ENCODE measurements at places on chromosomes 6 and 20.

DNA sequence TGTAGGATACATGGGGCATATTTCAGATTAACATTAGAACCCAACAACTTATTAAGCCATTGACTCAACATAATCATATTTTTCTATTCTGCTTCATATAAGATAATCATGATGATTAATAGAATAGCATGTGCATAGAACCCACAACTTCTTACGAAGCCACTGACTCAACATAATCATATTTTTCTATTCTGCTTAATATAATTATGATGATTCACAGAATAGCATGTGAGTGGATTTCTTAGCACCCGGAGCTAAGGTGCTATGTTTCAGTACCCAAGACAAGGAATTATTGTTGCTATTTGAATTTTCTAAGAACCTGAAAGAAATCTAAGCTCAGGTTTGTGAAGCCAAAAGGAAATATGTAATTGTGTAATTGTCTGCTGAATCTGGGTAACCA lies 96.8 kb downstream of the TENT5A start:
- DNase-seq = no peak

GRCh38 chr6:21769968-21770367 lies 176.4 kb downstream of the SOX4 start:
- DNase-seq = no peak

DNA sequence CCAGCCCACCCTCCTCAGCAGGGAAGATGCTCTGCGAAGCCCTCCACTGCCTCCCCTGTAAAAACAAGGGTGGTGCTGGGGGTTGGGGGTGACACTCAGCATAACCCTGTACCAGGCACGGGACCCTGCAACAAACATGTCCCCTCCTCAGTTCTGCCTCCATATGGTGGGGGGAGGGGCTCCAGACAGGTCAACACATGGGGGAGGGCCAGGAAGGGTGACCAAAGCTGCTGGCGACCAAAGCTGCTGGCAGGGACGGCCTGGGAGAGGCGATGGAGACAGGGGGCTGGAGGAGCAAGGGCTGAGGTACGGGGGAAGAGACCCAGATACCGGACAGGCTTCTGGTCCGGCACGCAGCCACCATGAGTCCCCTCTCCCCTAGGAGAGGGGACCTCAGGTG lies 123.2 kb downstream of the TAF4 start:
- DNase-seq = no peak

DNA sequence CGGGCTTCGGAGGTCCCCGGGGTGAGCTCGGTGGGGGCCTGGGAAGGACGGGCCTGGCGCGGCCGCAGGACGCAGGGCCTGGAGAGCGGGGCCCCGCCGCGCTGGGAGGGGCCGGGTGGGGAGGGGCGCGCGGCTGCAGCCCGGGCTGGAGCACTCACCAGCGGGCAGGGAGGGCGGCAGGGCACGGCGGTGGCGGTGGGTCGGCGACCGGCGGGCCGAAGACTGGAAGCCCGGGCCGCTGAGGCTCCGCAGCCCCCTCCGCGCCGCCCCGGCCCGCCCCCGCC lies at the start of gene GATA5:
TSS of gene GATA5 (minus strand) at position 224 of the 284 bp plus-strand sequence. CDS start 474 bp downstream, outside the sequence.
- no peak for DNase-seq

DNA sequence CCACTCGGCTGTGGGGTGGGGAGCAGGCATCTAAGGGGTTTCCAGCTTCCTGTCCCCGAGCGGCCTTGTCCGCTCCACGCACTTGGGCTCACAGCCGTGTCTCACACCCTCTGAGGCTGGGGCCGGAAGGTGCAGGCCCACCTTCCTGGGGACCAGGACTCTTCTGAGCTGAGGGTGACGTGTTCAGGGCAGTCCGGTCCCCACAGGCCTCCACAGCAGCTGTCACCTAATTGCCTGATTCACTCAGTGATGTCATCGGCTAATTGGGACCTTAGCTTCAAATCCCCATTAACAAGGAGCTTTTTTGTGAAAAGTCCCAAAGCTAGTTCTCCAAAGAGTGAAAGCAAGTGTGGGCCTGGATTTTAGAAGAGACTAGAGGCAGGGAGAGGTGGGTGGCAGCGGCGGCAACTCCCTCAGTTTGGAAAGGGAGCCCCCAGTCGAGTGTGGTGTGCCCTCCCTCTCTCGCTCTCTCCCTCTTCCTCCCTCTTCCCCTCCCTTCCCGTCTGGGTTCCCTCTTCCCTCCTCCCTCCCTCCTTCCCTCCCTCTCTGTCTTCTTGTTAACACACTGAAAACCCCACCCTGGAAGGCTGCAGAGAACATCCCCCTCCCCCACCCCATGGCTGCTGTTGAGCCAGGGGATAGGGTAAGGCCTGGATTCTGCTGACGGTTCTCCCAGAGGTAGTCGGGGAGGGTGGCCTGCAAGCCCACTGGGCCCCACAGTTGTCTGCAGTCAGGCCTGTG lies 39.0 kb downstream of the MYT1 start:
- no peak for DNase-seq

GRCh38 chr20:1621316-1621715 lies 1.5 kb upstream of the SIRPB1 start:
- no peak for DNase-seq

GRCh38 chr6:34964564-34964963 lies 75.5 kb downstream of the ANKS1A start:
- DNase-seq = no peak

DNA sequence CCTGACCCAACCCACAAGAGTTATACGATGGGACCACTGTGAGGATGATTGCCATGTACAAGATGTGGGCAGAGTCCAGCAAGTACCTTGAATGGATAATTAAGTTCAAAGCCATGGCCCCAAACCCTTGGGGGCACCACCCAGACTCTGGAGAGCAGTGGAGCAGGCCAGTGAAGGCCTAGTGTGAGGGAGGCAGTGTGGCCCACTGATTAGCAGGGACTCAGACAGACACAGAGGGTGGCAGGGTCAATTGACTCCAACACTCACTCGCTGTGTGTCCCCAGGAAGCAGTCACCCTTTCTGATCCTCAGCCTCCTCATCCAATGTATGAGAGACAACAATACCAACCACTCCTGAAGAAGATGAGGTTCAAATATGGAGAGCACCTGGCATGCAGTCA lies 1.7 kb upstream of the BPIFA1 start:
- no peak for DNase-seq

DNA sequence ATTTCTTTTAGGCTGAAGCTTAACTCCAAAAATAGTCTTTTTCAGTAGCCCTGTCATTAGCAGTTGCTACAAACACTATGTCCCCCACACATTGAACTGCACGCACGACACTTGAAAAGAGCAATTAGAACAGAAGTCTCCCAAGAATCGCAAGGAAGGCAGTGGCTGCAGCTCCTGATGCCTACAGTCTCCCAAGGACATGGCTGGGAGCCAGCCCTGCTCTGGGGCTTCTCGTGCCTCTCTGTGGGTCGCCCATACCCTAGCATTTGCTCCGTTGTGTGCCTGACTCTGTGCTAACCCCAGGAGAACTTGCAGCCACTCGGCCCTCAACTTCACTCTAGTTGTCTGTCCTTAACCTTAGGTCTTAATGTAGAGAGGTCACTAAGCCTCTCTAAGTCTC lies 454.2 kb downstream of the PTPRT start:
- no peak for DNase-seq

DNA sequence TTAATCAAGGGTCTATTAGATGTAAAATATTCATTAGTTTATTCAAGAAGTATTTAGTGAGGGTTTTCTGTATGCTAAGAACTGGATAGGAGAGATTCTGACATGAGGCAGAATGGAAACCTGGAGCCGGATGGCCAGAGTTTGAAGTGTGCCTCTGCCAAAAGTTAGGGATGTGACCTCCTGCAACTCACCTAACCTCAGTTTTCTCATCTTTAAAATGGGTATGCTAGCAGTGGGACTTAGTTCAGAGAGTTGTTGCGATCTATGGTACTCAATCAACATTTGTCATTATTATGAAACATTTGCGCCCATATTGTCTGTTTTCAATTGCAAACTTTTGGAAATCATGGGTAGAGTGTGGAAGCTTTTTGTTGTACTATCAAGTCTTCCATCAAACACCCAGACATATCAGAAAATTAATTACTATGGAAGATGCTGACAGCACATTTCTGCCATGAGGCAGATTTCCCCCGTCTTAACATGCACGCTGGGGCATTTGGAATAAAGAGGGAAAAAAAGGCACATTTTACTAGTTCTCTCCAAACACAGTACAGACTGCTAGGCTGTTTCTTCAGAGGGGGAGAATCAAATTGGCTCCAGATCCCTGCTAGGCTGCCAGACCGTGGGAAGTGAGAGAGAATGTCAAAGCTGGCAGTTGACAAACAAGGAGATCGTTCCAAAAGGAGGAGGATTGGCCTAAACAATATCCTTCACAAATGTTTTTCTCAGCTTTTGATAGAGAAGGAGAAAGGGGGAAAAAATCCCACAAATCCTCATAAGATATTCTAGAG lies 205.3 kb upstream of the TSHZ2 start:
- DNase-seq = no peak

DNA sequence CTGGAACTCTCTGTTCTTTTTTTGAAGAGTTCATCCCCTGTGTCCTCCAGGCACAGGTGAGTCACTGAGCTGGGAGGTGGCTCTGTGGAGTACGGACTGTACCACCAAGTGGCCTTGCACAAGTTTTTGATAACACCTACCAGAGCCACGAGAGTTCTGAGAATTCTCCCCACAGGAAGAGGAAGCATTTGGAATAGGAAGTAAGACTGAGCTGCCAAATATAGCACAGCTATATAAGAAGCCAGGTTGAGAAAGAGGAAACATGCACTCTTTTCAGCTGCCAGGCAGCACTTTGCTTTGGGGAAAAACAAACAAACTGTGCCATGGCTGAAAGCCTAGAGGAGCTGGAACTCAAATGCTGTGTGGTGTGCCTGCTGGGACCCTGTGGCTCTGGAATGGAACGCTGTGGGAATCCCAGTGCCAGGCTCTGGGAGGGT lies 70.8 kb upstream of the RIPOR2 start:
- no peak for DNase-seq

DNA sequence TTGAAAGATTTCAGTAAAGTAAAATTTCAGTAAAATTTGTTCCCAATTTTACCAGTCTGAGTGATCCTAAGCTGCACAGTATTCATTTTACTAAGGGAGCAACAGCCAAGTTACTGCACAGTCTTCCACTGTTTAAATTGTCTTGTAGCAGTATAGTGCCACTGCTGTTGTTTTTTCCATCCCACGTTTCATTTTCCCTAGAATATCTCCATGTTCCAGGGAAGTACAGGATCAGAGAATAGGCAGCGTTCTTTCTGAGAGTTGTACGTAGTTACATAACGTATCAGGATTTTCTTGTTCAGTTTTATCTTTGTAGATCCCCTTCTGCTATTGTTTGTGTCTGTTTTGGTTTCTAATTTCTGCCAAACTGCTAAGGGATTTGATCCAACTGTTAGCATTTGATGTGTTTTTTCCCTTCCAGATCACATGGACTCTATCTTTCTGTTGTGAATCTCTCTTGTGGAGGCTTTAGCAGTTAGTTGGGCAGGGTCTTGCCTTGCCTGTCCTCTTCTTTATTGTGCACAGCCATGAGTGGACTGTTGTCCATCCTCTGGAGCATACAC lies 38.4 kb downstream of the BCKDHB start:
- DNase-seq = no peak

GRCh38 chr20:46666818-46667515 lies 15.7 kb upstream of the SLC13A3 start:
- DNase-seq = no peak

DNA sequence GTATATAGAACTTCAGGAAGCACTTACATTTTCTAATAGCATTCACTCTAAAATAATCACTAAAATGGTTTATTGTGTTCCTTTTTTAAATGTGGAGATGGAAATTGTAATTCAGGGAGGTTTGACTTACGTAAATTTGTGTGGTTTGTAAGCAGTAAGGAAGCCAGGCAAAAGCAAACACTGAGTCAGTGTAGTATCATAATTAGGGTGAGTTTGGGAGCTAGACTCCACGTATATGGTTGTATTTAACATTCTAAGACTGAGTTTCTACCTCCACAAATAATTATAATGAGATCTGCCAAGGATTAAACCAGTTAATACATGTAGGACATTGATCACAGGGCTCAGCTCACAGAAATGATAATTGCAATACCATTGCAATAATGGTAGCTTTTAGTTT lies 425.5 kb downstream of the CBLN4 start:
- DNase-seq = no peak

- no peak for DNase-seq
These were observed 8.9 kb upstream of the COL20A1 start for GRCh38 chr20:63284083-63284440.

DNA sequence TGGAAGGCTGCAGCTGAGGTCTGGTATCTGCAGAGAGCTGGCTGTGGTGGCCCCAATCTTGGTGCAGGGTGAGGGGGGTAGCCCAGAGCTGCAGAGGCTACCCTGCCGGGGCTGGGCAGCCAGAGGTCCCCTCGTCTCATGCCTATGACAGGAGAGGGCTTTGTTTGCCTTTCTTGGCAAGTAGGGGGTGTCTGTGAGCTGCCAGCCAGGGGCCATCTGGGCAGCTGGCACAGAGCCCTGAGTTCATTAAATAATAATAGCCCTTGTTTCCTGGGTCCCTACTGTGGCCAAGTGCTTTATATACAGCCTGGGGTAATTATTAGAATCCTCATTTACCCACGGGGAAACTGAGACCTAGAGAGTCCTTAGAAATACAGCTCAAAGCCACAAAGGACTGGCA lies 66.6 kb downstream of the EZR start:
- no peak for DNase-seq

DNA sequence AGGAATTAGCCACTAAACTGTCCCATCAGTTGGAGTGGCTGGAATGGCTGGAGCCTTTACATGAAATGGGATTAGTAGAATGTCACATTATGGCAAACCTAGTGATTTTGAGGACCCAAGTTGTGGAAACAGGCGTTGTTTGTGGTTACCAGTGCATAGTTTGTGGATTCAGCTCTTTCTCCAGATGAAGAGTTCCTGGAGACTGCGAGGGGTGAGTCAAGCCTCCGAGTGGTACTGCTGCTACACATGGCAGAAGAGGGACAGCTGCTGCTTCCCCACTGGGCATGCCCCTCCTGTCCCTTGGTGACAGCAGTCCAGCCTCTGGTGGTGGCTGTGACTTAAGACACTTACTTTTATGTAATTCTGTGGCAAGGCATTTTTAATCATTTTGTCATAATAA lies 94.2 kb upstream of the SCP2D1 start:
- no peak for DNase-seq

GRCh38 chr6:56255349-56255748 lies 8.0 kb upstream of the COL21A1 start:
- DNase-seq = no peak

GRCh38 chr6:54014440-54014839 lies 96.8 kb upstream of the MLIP start:
- DNase-seq = no peak

DNA sequence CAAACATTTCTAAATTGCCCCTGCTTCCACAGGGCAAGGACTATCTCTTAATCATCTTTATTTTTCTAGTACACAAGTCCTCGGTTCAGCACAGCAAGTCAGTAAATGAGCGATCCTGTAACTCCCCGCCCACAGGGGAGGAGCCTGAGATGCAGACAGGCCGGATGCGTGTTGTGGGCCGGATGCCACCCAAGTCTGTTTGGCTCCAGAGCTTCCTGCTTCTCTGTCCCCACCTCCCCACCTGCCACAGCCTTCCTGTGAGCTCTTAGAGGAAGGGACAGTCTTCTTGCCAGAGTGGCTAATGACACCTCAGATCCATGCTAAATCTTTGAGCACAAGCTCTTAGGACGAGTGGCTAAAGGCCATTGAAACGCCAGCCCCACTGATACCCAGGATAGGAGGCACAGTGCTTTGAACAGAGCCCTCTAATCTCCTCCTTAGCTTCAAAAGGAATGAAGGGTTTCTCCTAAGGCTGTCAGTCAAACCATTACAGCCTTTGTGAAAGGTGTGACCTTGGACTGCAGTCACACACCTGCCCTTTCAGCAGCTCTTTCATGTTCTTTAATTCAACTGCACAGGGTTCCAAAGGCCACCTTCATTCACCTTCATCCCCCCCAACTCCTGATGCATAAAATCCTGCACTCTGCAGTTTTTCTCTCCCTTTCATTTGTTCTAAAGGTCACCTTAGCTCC lies 264.3 kb downstream of the TFAP2C start:
- no peak for DNase-seq

- DNase-seq = no peak
These were observed 555 bp upstream of the ZBTB46 start for GRCh38 chr20:63831646-63831992.

All from stimulated activated CD8-positive, alpha-beta memory T cell treated with anti-CD3 and anti-CD28 coated beads, Interleukin-12 subunit alpha, Interleukin-12 subunit beta, amount 100 ng/mL, for 4 hours (primary cell).